ENCODE measurements at places on chromosomes 13 and 19. TPM values are rescaled to one million over a fixed set of nuclear protein-coding genes. Genes with fewer than 3 reads are reported as not detected.

The CGB7 gene
- total RNA-seq: 0.34 TPM

The MLLT1 gene
- 21.4 TPM for total RNA-seq

The POU2F2 gene
- 0.17 TPM for total RNA-seq

The MEIOSIN gene
- not detected for total RNA-seq

The KIR2DL4 gene
- not detected for total RNA-seq

The PLK5 gene
- not detected for total RNA-seq

The ACP5 gene
- total RNA-seq: 0.17 TPM

The DCLK1 gene
- total RNA-seq: 1.3 TPM

The IFNL1 gene
- total RNA-seq: not detected

The APOE gene
- 21.0 TPM for total RNA-seq

The RNF225 gene
- not detected for total RNA-seq

The KIR2DL3 gene
- not detected for total RNA-seq

The CPB2 gene
- not detected for total RNA-seq

The CCL25 gene
- not detected for total RNA-seq

The COL4A2 gene
- total RNA-seq: 125 TPM

The ZSCAN4 gene
- not detected for total RNA-seq

The PNMA8C gene
- 0.15 TPM for total RNA-seq

The DPF1 gene
- total RNA-seq: 3.5 TPM

The SLC25A41 gene
- not detected for total RNA-seq

The ZNF177 gene
- total RNA-seq: 5.4 TPM

The CEACAM8 gene
- total RNA-seq: not detected

The NXNL1 gene
- total RNA-seq: not detected

The ZNF491 gene
- 1.0 TPM for total RNA-seq

The FCER2 gene
- not detected for total RNA-seq

The SHISA2 gene
- total RNA-seq: 0.30 TPM

The BEST2 gene
- total RNA-seq: not detected

The PRDX2 gene
- 461 TPM for total RNA-seq

The DLL3 gene
- 0.67 TPM for total RNA-seq

The SRRM5 gene
- not detected for total RNA-seq

The ATP8B3 gene
- 5.5 TPM for total RNA-seq

The ZBTB32 gene
- not detected for total RNA-seq

The MTUS2 gene
- not detected for total RNA-seq

The KLK2 gene
- not detected for total RNA-seq

The CBY2 gene
- not detected for total RNA-seq

The ZNF729 gene
- total RNA-seq: not detected

The ZNF99 gene
- not detected for total RNA-seq

The KIR2DL1 gene
- not detected for total RNA-seq

The PRODH2 gene
- not detected for total RNA-seq

The ZNF547 gene
- total RNA-seq: 1.2 TPM

The MARK4 gene
- total RNA-seq: 12.8 TPM

The GPR183 gene
- not detected for total RNA-seq

The TUBA3C gene
- not detected for total RNA-seq

The TNNT1 gene
- total RNA-seq: 0.89 TPM

The MIA gene
- not detected for total RNA-seq

The DMKN gene
- 13.5 TPM for total RNA-seq

The ZNF66 gene
- 2.5 TPM for total RNA-seq

The RFPL4A gene
- total RNA-seq: not detected

All from bronchus fibroblast of lung (primary cell).